Stimulated activated CD8-positive, alpha-beta memory T cell treated with anti-CD3 and anti-CD28 coated beads, Interleukin-2, amount 100 ng/mL, for 1 hour (primary cell): ENCODE measurements at places on chromosomes 11 and 22.

GRCh38 chr11:5225480-5225871, 1.4 kb downstream of the HBB start:
- no peak for DNase-seq

- no peak for DNase-seq
These were observed 898 bp downstream of the ZNF215 start for GRCh38 chr11:6927030-6927617.

- no peak for DNase-seq
These were observed 5.3 kb upstream of the BRSK2 start for GRCh38 chr11:1384199-1384970.

DNA sequence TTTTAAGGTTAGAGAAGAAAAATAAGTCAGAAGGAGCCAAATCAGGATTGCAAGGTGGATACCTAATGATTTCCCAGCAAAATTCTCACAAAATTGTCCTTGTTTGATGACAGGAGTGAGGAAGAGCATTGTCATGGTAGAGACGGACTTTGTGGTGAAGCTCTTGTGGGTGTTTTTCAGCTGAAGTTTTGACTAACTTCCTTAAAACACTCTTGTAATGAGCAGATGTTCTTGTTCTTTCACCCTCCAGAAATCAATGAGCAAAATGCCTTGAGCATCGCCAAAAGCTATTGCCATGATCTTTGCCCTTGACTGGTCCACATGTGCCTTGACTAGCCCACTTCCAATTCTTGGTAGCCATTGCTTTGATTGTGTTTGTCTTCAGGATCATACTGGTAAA, 20.0 kb downstream of the CALCB start:
- no peak for DNase-seq

DNA sequence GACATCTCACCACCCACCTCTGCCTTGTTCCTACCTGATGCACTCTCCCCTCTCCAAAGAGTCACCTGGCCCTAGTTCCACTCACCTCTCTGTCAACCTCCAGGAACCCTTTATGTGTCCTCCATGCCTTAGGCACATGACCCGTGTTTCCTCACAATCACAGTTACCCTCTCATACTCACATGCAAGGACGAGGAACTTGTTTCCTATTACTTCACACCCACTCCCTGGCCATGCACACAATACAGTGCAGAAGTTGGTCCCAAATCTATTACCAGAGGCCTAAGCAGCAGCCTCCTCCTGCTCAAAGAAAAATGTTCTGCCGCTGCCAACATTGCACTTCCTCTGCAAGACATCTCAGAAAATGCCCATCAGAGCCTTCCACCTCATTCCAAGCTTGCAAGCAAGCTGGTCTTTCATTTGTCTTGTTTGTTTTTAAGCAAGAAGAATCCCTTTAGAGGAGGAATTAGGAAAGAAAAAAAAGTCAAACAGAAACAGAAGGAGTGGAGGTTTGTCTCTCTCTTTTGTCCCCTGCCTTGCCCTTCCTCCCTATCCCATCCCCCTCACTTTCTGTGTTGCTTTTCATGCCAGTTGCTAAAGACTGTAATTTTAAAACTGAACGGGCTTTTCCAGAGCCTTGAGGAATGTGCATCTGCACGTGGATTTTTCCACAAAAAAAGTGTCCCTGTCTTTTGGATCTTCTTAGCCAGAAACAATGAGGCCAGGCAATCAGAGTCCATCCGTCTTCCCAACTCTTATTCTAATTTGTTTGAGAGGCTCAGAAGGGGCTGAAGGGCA, 63.4 kb downstream of the KCNJ1 start:
- no peak for DNase-seq

GRCh38 chr11:1292644-1293618, 16.5 kb downstream of the TOLLIP start:
- DNase-seq = no peak

- no peak for DNase-seq
These were observed 627.6 kb downstream of the NTM start for GRCh38 chr11:131998020-131998419.

DNA sequence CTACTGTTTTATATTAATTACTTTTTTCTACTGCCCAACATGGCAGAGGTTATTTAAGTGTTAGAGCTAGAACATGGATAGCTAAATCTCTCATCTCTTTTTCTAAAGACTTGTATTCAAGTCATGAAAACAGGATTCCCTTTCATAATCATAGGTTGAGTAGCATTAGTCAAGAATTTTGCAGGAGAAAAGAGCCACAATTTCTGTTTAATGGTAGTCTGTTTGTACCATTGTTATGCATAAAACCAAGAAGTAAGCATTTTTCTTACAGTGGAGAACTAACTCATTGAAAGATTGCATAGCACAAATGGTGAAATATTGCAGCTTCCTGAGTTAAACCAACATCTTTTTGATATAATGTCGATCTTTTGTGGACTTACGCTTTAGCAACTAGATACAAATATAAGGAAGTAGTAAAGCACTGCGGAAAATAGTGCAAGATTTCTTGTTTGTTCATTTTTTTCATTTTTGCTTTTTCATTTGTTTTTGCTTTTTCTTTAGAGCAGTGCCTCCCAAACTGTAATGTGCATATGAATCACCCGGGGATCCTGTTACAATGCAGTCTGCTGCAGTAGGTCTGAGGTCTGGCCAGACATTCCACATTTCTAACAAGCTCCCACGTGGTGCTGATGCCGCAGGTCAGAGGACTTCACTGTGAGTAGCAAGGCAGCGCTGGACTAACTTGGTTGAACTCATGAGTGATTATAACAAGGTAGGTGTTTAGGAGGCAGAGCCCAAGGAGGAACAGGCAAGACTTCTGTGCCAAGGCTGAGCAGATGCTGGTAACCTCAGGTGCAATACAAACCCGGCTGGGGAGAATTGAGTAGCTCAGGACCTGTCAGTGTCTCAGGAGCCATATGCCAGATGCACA, 4.6 kb downstream of the ETS1 start:
- DNase-seq = no peak

DNA sequence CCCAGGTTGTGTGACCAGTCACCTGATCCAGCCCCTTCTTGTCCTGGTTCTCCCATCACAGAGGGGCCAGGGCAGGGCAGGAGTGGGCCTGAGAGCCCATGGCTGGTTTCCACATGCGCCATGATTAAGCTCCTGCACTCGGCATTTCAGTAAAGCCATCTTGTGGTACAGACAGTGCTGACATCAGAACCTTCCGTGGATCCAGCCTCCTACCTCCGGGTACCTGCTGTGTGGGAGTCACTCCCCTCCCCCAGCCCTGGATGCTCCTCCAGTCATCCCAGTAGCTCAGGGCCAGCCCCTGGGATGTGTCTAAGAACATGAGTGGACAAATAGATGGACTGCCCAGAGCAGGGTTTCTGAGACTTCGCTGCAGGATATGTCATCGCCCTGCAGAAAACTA, 22.1 kb upstream of the MGAT3 start:
- no peak for DNase-seq

DNA sequence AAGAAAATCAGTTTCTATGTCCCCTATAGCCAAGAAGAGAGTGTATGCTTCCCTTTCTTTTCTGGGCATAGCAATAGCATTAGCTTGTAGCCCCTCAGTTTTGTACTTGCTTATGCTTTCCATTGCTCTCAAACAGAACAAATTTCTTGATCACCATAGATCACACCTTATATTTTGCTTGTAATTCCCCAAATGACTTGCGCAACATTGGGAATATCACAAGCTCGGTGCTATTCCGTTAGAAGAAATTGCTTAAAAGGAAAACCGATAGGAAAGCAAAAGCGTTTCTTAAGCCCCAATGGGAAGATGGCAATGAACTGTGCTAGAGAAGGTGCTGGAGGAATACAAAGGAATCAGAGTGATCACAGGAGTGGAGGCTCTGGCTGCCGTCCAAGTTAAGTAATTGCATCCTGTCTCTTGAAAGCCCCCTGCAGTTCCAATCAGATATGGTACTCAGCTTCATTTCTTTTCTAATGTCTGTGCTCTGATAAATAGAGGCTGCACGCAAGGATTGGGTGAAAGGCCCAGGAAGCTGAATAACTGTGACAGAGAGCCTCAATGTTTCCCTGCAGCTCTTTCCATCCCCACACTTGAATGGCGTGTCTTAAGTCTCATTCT, 182.1 kb upstream of the KIRREL3 start:
- no peak for DNase-seq

GRCh38 chr11:13384908-13385640, 77.9 kb downstream of the BTBD10 start:
- no peak for DNase-seq

GRCh38 chr11:5252192-5252918, 2.2 kb downstream of the HBG2 start:
- no peak for DNase-seq

DNA sequence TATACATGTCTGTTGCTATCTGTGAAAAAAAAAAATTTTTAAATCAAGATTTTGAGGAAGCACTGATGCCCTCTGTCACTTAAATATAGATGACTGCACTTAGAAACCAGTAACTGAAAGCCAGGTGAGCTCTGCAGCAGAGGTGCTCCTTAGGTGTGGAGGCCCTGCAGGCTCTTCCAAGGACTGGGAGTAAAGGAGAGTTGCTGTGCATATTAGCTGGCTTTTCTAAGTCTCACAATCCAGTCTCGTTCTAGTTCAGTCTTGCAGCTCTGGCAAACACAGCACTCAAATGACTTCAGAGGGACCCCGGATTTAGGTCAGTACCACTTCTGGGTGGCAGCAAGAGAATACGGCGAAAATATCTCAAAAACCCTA, 61.0 kb downstream of the LARGE2 start:
- DNase-seq = no peak

DNA sequence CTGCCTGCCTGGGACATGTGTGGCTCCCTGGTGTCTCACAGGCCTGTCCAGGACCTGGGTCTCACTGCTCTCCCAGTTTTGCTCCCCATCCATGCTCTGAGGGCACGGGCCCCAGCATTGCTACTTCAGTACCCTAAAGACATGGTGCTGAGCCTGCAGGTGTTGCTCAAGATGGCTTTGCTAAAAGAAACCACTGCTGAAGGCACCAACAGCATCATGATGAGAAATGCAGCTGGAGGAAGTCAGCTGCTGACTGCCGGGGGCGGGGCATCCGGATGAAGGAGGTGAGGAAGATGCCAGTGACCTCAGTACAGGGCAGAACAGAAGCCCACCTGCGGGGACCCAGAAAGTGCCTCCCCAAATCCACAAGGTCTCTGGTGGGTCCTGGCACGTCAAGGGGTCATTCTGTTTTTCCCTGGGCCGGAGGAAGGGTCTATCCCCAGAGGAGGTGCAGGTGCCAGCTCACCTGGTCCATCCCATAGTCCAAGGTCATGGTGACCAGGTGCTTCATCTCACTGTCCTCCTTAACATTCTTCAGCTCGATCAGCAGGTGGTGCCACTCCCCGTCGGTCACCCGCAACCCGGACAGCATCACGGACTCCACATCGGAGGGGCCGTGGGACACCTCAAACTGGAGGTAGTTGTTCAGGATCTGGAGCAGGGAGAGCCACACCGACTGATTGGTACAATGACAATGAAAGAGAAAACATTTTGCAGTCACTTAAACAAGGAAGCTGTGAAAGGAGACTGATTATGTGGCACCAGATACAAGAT, 63.9 kb downstream of the TRMU start:
- DNase-seq = no peak

- no peak for DNase-seq
These were observed 16.3 kb upstream of the RBM4B start for GRCh38 chr11:66694056-66694410.

DNA sequence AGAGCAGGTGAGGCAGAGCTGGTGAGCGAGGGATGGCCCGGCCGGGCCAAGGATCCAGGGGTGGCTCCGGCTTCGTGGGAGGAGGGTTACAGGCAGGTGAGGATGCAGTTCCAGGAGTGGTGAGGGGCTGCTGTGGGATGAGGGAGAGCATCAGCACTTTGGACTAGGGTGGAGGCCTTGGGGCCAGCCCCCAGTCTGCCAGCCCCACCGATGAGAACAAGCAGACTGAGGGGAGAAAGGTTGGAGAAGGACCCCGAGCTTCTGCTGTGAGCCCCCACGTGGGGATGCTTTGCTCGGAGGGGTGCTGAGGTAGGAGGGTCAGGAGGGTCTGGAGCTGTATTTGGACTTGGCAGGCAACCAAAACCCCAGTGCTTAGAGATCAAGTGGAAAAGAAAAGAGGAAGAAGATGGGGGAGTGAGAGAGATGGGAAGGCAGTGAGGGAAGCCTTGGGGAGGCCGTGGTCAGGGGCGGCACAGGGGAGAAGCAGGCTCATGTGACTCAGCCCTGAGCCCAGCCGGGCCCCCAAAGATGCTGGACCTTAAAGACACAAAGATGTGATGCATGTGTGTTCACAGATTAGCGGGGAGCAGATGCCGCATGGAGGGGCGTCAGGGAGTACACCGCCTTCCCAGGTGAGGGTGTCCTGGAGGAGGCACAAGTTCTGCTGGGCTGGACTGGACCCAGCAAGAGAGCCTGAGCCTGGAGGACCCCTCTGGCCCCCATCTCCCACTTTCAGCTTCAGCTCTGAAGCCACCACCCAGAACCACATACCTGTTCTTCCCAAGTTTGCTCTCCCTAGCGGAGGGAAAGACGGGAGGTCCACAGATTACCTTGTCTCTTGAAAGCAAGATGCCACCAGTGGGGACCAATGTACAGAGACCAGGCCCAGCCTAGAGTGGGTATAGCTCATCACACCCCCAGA, 91.3 kb downstream of the CDKN1C start:
- no peak for DNase-seq

GRCh38 chr11:26820739-26821138, 98.9 kb upstream of the SLC5A12 start:
- no peak for DNase-seq

DNA sequence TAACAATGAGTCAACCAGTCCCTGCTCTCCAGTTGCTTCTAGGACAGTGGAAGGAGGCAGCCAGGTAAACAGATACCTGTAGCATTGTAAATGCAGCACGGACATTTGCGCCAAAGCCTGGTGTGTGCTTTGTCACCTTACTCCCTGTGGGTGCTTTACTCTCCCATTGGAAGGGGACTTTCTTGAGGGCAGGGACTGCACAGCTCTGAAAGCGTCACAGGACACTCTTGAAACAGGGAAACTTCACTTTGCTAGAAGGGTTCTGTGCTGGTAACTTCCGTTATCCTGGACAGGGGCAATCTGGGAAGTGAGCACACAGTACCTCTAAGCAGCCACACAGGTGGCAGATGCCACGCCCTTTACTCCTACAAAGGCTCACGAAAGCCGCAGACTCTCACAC, 99.8 kb downstream of the MYO18B start:
- DNase-seq = no peak

DNA sequence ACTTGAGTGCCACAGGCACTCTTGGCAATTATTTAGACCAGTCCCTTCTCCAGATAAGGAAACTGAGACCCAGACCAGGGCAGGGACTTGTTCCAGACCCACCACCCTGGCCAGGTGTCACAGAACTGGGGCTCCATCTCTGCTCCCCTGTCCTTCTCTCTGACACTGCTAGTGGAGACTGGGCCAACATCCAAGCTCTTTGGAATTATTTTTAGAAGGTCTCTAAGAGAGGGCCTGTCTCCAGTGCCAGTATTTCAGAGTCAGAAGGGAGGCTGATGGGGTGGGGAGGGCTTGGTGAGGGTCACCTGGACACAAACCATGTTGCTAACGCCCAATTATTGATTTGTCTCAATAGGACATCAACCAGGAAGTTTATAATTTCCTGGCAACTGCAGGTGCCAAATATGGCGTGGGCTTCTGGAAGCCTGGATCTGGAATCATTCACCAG, 32.7 kb downstream of the POLR3H start:
- no peak for DNase-seq
